ENCODE measurements at places on chromosomes 2 and 18.

GRCh38 chr2:71545572-71546274 is 92.4 kb downstream of the DYSF start:
- DNase-seq: peak; percentile 42

DNA sequence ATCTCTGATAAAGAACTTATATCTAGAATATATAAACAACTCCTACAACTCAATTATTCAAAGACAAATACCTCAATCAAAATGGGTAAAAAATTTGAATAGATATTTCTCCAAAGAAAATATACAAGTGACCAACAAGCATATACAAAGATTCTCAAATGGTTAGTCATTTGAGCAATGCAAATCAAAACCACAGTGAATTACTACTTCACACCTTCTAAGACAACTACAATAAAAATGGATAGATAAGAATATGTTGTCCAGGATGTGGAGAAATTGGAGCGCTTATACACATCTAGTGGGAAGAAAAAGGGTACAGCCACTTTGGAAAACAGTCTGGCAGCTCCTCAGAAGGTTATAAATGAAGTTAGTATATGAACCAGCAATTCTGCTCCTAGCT is 332.9 kb downstream of the TGIF1 start:
- no peak for DNase-seq

- DNase-seq: no peak
Observed at GRCh38 chr2:13006426-13006825, 289.7 kb downstream of the TRIB2 start.

DNA sequence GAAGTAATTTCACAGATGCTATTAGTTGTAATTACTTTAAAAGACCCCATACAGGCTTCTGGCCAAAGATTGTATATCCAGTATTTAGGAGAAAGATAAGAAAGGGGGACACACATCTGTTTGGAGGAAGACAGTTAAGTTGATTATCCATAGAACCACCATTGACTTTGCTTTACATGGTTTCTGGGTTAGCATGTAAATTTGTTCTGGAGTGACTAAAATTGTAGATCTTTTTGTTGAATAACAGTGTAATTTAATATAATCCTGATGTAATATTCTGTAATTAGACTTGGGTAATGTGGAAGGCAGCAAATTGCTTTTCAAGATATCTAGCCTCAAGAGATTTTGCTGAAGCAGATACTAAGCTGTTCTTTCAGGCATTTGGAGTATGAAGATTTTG is 17.2 kb downstream of the COMMD1 start:
- no peak for DNase-seq

- no peak for DNase-seq
Observed at GRCh38 chr18:75810961-75811551, 383.6 kb upstream of the SMIM21 start.

DNA sequence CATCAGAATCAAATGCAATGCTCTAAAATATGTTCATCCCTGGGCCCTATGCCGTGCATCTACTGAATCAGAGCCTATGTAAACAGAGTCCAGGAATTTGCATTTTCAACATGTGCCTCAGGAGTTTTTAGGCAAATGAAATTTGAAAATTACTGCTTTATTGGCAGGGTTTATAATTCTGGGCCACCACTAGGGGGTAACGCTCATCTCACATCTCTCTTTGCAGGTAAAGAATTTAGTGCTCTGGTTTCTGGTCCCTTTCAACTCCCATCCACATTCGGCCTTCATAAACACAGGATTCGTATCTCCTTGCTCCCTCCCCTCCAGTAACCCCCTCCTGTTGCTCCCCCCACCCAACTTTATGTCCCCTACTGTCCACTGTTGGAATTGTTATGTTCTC is 49.3 kb downstream of the LYPD6B start:
- DNase-seq: no peak

DNA sequence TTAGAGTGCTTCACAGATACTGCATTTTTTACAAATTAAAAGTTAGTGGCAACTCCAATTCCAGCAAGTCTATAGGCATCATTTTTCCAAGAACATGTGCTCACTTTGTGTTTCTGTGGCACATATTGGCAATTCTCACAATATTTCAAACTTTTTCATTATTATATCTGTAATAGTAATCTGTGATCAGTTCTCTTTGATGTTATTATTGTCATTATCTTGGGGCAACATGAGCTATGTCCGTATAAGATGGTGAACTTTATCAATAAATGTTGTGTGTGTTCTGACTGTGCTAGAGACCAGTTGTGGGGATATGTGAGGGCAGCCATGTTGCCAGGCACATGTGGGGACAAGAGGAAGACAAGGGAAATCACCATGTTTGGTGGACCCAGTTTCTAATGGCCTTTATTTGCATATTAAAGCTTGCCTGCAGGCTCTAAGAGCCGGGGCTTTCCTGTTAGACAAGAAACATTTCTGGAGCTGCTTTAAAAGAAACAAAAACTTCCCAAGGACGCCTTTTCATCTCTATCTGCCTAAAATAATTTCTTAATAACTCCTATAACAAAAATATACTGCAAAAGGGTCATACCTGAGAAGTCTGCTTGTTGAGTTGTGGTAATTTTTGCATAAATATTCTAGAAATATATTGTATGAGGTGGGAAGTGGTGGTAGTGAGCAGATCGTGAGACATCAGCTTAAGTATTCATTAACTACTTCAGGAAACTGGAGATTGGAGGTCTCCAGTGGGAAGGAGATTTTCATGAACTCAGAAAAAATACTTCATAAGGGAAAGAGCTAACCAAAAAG is 37.2 kb downstream of the KYNU start:
- DNase-seq: no peak

DNA sequence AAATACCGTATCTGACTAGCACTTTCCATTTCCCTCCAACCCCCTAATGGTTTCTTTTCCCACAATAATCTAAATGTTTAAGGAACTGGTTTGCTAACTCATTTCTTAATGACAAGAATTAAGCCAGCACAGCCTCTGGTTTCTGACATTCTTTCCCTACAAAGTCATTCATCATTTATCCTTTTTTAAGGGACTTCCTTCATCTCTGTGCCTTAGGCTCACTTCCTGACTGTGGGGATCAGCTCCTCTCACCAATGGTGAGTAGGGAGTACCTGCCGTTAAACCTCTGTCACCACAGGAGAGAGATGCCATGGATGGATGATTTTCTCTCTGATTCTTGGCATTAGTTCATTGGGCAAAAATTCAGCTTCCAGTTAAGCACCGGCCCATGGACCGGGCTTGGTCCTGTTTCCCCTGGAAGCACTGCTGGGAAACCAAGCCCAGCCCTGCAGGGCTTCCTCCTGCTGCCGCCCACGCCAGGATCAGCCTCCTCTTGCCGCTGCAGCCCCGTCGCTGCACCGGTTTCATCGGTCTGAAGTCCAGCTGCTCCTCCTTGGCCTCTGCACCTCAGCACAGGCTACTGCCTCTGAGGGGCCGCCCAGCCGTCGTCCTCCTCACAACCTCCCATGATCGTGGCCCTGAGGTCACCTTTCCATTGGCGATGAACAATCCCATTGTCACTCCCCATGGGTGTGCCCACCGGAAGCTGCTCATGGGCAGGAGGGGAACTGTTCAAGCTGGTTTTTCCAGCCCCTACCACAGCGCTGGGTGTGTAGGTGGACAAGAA is 64.0 kb upstream of the ZNF516 start:
- no peak for DNase-seq
